T-helper 2 cell (primary cell): ENCODE measurements at places on chromosomes 2 and 18.

GRCh38 chr18:62102221-62102620 is 84.6 kb downstream of the PIGN start:
- DNase-seq: no peak

- no peak for DNase-seq
Observed at GRCh38 chr2:1837458-1837857, 93.1 kb upstream of the PXDN start.

DNA sequence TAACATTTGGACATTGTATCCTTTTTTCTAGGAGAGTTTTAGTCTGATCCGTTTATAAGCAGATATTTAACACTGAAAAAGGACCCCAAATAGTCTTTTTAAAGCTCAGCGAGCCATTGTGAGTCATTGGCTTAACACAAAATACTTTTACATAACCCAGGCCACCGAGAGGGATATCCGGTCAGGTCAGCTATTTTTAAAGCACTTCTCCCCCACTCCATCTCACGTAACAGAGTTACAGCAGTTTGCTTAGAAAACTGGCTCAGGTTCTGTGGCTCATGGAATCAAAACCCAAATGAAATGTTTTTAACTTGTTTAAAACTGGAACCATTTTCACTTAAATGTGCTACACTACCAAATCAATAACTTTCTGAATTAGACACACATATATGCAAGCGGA is 23.9 kb downstream of the COL4A3 start:
- no peak for DNase-seq

- DNase-seq: no peak
Observed at GRCh38 chr18:32048507-32049091, 30.0 kb downstream of the RNF125 start.

DNA sequence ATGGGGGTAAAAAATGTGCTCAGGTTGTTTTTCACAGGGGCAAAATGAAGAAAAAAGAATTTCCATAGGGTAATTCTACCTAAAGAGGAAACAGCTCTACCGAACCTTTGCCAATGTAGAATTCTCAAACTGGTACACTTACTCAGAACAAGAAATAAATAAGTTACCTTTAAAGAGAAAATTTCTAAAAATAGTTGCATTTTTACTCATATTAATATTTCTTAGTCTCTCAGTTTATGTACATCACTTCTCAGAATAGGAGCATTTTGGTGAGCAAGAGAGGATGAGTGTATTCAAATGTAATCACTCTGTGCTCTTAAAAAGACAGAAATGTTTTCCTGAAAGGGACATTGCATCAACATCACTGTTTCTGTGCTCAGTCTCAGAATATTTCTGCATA is 574.7 kb upstream of the SLC8A1 start:
- DNase-seq: no peak

DNA sequence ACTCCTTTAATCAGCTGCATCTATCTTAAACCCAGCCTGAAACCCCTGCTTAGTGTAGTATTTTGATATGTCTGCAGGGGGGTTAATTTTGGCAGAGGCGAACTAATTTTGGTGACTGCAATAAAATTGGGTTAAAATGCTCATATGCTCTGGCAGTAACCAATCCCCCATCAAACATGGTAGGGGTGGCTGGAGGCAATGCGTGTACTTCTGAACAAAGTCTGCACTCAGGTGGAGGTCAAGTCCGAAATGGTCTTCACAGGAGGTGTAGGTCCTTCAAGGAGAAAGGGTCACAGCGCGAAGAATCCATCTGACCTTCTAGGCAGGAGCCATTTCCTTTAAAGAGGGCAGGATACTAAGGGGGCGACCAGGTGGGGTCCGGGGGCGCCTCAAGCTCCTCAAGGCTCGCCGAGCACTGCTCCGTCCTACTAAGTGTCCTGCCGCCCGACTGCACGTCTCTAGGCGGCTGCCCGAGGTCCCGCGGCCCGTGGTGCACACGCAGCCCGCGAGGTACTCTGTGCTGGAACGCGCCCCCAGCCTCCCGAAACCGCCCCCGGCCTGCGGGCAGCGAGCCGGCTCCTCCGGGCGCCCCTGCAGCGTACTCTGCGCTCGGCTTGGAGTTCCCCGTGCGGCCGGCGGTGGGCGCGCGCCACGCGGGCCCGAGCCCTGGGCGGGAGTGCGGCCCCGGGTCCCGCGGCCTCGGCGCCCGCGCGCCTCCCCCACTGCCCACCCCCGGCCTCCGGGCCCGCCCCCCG is 1.7 kb upstream of the LDLRAD4 start:
- DNase-seq: peak; percentile 32

- DNase-seq: no peak
Observed at GRCh38 chr2:202009019-202009481, 24.6 kb upstream of the FZD7 start.

DNA sequence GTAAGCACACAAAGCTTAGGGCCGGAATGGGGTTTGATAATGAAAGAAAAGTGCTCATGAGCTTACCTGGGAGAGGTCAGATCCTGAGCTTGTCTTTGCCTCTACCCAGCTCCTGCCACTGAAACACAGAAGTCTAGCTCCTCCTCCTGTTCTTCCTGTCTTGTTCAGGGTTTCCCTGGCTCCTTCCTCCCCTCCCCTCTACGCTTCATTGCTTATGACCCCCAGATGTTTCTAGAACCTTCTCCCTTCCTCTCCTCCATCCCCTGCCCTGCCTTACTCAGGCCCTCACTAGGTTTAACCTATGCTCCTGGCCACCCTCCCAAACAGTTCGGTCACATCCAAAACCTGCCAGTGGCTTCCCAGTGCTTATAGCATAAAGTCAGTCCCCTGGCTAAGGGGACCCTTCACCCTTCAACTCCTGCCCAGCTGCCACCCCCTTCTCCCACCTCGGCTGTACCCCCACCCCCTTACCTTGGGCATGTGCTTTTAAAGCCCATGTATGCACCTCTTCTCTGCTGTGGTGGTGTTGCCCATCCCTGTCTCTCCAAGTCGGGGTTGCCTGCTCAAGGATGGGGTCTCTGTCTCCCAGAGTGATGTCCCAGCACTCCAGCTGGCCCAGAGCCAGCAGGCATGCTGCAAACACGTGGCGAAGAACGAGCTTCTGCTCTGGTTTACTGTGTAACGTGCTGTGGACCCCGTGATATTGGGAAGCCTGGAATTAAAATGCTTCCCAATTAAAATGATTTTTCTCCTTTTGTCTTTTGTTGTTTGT is 233.6 kb downstream of the TPGS2 start:
- no peak for DNase-seq

DNA sequence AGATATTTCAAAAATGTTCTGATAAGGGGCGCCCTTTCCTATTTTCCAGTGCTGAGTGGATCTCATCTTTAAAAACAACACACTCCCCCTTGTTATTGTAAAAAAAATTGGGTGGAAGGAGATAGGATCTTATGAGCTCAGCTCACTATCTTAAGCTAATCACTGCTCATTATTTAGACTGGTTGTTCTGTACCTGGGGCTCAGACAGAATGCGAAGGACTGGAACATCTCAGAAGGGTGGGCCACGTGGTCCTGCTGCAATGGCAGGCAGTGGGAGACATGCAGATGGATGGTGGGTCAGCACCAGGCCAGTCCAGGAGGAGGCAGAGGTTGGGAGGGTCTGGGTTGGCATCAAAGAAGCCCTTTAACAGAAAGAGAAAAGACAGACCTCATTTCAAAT is 48.3 kb upstream of the GPR155 start:
- no peak for DNase-seq

- no peak for DNase-seq
Observed at GRCh38 chr2:71830497-71831192, 317.0 kb downstream of the CYP26B1 start.
